ENCODE measurements at places on chromosomes 16 and 17.

- no peak for DNase-seq
These were observed 214.4 kb downstream of the C16orf78 start for GRCh38 chr16:49588026-49588425.

DNA sequence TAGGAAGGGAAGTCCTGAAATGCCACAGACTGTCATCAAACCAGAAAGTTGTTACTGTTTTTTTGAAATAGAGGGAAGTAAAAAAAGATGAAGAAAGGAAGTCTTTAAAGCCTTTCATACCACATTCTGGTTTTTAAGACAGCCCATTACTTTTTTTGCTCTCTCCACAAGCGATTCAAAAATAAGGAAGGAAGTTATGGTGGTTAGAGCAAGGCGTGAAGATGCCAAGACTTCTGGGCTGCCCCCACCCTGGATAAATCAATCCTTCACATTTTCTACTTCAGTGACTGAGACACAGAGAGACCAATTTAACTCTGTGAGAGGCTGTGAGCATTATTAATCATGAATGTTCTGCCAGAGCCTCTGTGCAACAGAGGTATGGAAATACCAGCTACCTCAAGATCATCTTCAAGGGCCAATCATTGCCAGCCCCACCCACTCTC lies 82.3 kb upstream of the BCAR1 start:
- no peak for DNase-seq

GRCh38 chr16:10859658-10860057 lies 17.3 kb upstream of the CIITA start:
- DNase-seq = no peak

DNA sequence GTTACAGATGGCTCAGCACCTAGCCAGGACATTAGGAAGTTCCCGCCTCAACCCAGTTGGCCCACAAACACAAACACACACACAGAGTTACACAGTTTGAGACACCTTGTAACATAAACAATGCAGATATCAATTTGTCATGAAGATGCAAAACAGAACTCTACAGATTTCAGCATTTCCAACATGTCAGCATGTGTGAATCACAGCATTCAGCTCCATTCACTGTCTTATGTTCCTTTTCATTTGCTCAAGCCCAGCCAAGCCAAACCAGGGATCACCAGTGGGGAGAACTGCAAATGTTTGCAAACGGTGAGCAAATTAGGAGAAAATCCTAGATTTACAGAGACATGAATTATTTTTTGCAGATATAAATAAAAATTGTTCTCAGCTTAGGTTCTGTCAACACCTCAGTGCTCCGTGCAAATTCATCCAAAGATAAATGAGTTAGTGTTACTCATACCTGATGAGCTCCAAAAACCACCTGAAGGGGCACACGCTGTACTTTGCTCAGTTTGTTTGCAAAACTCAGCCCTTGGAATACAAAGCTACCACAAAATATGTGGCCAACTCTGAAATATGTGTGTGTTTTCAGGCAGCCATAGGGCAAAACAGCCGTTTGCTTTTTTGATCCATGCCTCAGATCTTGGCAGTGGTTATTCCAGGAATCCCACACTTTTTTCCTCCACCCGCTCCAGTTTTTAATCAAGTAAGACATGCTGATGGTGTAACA lies 16.3 kb upstream of the COX10 start:
- no peak for DNase-seq

- peak; percentile 68 for DNase-seq
These were observed 6.0 kb upstream of the LPCAT2 start for GRCh38 chr16:55502801-55503366.

DNA sequence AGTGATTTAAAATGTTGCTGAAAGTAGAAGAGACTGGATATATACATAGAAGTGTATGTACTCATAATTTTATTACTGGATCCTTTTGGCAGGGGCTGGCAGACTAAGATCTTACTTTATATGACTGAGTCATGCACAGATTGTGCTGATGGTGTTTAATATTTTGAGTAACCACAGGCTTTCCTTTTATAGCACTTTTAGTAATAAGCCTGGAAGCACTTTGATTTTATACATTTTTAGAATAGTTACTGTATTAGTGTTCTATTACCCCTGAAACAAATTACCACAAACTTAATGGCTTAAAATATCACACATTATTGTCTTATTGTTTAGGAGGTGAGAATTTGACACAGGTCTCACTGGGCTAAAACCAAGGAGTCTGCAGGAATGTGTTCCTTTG lies 113.4 kb upstream of the CDH8 start:
- no peak for DNase-seq

DNA sequence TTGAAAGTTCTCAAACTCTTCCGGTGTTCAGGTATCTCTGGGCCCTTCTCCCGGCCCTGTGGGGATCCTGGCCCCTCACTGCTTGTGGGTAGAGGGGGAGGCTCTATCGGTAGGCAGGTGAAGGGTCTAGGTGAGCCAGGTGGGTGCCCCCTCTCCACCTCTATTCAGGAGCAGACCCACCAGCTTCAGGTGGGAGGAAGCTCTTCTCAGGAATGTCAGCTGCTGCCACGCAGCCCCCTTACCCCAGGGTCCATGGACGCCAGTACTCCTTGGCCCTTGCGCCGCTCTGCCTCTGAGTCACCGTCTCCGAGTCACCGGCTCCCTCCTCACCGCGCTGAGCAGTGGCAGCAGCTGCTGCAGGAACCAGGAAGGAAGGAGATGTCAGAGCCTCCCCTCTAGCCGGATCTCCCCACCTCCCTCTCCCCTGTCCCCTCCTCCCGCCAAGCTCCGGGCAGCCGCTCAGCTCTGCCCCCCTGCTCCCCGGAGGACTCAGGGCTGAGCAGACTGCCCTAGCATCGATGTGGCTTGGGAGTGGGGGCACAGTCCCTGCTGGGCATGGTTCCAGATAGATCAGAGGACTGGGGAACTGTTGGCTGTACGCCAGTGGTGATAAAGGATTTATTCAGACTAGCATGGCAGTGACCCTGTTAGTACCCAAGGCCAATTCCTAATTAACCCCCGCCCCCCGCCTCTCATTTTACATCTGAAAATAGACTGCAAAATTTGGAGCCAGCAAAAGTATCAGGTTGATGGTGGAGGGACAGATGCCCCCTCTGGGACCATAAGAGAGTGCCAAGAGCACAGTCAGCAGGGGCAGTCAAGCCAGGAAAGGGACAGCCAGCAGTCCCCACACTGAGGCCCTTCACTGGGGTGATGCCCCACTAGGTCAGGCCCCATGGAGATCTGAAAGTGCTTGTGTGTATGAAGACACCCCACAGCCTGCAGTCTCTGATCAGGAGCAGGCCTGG lies at the start of gene OSBPL7:
Gene OSBPL7, minus strand, starts transcription at position 371 of the 968 bp plus-strand sequence. CDS start 1,516 bp downstream, outside the sequence.
- DNase-seq = peak; percentile 74

DNA sequence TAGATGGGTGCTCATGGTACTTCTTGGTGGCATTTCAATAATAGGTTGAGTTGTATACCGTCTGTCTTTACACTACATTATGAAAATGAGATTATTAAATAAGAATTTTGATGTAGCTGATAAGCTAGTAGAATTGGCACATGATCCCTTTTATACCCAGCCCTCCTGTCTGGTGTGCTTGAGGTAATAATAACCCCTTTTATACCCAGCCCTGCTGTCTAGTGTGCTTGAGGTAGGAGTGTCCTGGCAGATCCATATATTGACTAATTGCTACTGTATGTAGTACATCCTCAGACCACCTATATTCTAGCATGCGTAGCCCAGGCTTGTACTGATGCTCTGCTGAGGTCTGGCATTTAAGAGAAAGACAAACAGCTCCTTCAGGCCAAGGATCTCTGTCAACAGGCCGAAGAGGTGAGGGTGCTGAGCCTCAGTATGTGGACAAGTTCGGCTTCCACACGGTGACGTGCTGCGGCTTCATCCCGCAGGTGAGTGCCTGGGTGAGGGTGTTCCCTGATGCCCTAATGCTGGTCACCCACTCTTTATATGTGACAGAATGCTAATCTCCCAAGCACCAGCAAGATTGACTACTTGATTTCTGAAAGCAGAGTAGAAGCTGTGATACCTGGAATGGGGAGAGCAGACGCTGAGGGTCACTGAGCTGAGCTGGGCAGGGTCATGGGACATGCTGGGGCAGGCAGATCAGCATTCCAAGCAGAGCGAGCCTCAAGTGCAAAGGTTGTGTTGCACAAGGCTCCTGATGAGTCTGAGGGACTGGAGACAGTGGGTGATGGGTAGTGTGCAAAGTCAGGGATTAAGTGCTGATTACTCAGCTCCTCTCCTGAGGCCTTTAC lies 5.7 kb downstream of the FN3K start:
- no peak for DNase-seq

GRCh38 chr17:64772845-64773299 lies 110.8 kb upstream of the SMURF2 start:
- no peak for DNase-seq

DNA sequence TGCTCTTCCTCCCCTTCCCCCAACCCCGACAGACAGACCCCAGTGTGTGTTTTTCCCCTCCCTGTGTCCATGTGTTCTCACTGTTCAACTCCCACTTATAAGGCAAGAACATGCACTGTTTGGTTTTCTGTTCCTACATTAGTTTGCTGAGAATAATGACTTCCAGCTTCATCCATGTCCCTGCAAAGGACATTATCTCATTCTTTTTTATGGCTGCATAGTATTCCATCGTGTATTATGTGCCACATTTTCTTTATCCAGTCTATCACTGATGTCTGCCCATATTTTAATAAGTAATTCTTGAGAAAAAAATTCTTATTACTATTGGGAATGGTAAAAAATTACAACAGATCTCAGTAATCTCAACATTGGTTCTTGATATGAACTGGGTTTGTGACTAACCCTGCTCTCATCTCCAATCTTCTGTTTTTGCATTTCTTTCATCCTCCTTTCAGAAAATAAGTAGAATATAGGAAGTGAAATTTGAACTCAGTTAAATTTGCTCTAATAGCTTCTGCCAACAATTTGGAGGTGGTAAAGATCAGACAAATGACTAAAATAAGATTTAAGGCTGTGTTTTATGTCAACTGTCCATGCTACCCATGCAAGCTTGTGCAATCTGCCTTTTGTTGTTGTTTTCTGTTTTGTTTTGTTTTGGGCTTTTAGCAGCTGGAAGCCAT lies 11.1 kb downstream of the MARF1 start:
- no peak for DNase-seq

DNA sequence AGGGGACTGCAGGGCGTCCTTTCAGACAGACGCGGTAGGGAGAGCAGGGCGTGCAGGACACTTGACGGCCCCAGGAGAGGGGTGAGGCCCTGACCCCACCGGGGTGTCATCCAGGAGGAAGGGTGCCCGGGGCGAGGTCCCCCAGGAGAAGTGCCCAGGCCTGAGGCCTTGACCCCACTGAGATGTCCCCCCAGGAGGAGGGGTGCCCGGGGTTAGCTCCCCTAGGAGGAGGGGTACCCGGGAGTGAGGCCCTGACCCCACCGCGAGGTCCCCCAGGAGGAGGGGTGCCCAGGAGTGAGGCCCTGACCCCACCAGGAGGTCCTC lies 27.2 kb upstream of the METRNL start:
- no peak for DNase-seq

DNA sequence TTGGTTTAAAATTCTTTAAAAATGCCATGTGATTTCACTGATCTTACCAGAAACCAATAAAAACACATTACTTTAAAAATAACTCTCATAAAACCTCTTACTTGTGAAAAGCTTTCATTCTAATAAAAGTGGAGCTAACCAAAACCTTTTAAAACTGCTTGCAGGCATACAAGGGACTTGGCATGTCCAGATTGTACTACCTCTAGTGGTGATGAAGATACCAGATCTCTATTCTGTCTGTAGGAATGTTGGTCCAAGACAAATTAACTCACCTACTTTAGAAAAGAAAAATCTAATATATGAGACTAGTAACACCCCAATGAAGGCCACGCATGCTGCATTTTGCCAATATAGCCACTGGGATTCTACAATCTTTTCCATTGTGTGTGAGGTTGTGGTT lies 151.0 kb upstream of the SALL1 start:
- no peak for DNase-seq

GRCh38 chr17:8365143-8365542 lies 11.4 kb downstream of the KRABD2 start:
- no peak for DNase-seq

GRCh38 chr16:56871172-56871593 lies 6.2 kb downstream of the SLC12A3 start:
- DNase-seq = no peak

- no peak for DNase-seq
These were observed 207.9 kb upstream of the HSBP1 start for GRCh38 chr16:83599789-83600462.

DNA sequence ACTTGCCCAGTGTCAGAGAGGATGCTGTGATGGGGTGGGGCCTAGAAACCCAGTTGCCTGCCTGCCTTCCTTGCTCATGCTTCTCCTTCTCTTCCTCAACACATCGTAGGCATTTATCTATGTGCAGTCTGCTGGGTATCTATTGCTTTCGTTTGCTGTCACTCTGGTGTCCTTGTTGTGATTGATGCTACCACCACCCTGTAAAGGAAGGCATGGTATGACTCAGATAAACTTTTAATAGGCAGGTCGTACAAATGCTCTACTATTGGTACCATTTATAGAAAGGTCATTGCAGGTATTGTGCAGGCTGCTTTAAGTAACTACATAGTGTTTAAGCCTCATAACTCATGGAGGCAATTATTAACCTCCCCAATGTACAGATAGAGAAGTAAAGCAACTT lies 368.9 kb downstream of the UTP18 start:
- DNase-seq = no peak

GRCh38 chr17:82590881-82591539 lies 57.2 kb downstream of the WDR45B start:
- DNase-seq = no peak

DNA sequence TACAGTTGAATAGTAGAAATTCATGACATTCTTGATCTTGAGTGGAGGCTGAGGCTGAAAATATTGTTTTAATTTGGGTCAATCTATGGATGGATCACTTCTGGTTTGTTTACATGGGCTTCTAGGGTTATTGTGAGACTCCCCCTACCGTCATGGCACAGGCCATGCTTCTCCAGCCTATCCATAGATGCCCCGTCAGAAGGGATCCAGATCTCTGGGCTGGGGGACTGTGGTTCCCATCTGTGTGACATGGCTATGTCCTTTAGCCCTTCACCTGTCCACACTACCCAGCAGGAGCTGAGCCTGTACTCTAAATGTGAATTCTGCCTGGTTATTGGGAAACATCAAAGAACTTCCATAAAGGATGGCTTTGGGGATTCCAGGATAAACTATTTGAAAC lies 160.4 kb downstream of the ABCC12 start:
- no peak for DNase-seq

DNA sequence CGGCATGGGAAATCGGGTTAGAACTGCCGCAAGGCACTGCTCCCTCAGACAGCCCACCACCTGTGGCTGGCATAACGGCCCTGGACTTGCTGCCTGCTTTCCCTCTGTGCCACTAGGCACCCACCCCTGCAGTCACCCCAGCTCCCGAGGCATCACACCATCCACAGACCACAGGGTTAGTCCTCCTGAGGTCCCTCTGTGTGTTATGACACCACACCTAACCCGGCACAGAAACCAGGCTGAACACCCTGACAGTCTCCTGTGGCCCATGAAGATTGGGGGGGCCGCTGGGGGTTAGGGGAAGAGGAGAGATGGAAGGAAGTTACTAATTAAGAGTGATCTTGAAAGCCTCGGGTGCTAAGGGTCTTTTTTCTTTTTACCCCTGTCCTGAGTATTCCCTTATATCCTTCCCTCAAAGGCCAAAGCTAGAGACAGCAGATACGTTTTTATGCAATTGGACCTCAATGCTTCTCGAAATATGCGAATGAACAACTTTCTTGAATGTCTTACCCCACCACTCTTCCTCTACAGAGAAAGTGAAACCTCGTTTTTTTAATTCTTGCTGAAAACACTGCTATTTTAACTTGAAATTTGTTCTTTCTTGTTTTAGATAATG lies 7.0 kb downstream of the CYTH1 start:
- DNase-seq = no peak

GRCh38 chr16:2212362-2213324 lies 2.0 kb upstream of the BRICD5 start:
- no peak for DNase-seq

GRCh38 chr16:60371591-60371990 lies 1637.5 kb upstream of the GOT2 start:
- no peak for DNase-seq

All from A549 (cell line).